ENCODE measurements at places on chromosomes 4 and X.

DNA sequence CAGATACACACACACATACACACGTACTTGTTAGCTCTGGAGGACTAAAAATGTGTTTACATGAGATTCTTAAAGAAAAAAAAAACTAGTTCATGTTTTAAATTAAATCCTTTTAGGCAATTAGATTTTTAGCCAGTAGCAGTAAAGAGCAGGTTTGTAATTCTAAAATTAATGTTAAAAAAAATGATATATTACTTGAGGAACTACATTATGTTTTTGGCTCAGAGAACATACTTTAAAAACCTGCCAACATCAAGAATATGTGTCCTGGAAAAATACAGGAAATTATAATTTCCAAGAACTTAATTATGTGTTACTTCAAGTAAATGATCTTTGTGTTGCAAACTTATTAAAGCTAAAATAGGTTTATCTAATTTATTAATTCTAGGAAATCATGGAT is 594.3 kb upstream of the PCDH7 start:
- no peak for DNase-seq

- no peak for DNase-seq
Measured at GRCh38 chrX:47218920-47219815, 687 bp downstream of the CDK16 start.

- DNase-seq, result no peak
Measured at GRCh38 chrX:1521459-1521956, 15.5 kb downstream of the P2RY8 start.

- no peak for DNase-seq
Measured at GRCh38 chrX:111869639-111870034, 6.3 kb upstream of the TRPC5OS start.

DNA sequence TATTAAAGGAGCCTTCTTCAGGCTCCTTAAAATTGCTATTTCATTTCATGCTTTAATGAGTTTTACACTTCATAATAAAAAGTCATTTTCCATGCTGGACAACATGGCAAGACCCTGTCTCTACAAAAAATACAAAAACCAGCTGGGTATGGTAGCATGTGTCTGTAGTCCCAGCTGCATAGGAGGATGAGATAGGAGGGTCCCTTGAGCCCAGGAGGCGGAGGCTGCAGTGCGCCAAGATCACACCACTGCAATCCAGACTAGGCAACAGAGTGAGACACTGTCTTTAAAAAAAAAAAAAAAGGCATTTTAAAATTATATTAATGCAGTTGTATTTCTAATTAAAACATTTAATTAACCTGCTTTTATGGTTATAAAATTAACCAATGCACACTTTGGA is 49.2 kb downstream of the PDS5A start:
- no peak for DNase-seq

GRCh38 chrX:19833034-19833677 is 54.2 kb downstream of the SH3KBP1 start:
- DNase-seq, result no peak

DNA sequence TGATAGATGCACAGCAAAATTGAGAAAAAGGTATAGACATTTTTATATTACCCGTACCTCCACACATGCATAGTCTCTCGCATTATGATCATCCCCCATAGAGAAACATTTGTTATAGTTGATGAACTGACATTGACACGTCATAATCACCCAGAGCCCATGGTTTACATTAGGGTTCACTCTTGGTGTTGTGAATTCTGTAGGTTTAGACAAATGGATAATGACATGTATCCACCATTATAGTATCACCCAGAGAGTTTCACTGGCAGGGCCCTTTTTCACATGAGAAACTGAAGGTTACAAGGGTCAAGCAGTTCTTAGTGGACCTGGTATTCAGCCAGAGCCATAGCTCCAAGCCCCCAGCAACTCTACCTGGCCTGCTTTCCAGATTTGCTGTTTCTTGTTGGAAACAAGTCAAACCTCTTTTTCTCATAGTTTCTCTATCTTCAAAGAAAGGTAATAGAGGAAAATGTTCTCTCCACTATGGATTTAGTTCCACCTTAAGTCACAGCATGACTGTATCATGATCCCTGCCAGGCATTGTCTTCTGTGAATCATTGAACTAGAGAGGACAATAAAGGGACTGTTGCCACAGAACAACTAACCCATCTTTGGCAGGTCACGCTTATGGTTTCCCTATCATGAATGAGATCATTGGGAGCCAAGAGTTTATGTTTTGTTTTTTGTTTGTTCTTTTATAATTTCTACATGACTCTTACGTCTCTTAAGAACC is 64.0 kb downstream of the HHIP start:
- DNase-seq, result no peak

DNA sequence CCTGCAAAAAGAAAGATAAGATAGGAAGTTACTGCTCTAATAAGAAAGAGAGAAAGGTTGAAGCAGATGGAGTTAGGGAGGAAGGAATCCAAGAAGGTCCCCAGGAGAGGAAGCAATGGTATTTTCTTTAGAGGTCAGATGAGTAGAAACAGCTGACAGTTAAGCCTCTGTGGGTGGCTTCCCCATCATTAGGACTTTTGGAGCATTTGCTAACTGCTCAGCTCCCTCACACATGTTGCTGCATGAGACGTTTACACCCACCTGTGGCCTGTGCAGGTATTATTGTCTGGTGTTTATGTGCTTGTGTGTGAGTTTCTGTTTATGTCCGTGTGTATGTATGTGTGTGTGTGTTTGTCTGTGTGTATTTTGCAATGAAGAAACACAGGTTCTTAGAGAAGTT is 346.8 kb downstream of the RAB28 start:
- no peak for DNase-seq

GRCh38 chrX:132489578-132490419 is 961 bp upstream of the MBNL3 start:
- DNase-seq, result no peak

GRCh38 chrX:5632061-5632614 is 596.5 kb downstream of the NLGN4X start:
- DNase-seq, result no peak

DNA sequence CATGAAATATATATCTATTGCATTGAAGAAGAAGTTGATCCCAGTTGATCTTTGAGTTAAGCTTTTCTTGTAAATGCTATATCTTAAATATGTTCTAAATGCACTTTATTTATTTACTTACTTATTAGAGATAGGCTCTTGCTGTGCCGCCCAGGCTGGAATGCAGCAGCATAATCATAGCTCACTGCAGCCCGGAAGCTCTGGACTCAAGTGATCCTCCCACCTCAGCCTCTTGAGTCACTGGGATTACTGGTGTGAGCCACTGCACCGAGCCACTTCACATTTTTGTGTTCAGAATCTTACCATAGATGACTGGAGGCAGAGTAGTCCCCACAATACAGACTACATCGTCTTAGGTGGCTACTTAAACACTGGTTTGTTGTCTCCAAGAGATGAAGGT is 324.3 kb upstream of the SLIT2 start:
- no peak for DNase-seq

GRCh38 chr4:113397114-113397701 is 347.8 kb downstream of the ANK2 start:
- DNase-seq, result no peak

GRCh38 chr4:101039367-101039766 is 308.0 kb downstream of the PPP3CA start:
- DNase-seq, result no peak

DNA sequence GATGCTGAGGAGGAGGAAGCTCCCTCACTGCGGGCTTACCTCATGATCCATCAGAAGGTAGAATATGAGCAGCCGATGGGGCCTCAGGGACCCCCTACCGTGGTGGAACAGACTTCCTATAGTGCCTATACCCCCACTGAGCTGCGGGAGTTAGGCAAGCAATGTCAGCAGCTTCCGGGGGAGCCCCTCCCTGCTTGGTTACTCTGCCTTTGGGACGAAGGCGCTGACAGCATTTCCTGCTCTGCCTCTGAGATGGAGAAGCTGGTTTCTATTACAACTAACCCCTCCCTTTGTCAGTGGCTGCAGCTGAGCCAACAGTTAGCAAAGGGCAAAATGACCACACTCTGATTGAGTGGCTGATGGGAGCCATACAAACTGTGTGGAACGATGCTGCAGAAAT is 430.7 kb downstream of the IDS start:
- DNase-seq, result no peak

GRCh38 chr4:181672751-181673150 is 570.5 kb upstream of the TENM3 start:
- no peak for DNase-seq

DNA sequence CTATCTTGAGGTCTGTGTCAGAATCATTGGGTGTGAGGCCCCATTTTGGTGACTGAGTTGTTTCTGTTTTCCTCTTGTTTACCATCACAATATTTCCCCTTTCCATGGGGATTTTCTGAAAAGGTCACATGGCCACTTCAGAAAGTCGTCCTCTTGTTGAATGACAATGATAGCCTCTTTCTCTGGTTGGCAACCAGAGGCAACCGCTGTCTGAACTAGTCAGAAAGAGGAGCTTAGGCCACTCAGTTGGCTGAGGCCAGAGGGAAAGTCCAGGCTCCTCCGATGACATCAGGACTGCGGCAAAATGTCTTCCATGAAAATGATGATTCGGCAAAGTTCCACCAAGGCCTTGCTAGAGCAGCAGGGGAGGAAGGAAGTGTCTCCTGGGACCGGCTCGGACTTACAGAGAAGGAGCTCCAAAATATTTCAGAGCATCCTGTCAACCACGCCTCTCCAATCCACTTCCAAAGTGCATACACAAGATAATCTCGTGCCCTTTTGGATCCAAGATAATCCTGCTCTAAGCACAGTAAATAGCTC is 19.1 kb upstream of the RBM47 start:
- no peak for DNase-seq

GRCh38 chrX:16963216-16963615 is 16.8 kb downstream of the REPS2 start:
- DNase-seq, result no peak

DNA sequence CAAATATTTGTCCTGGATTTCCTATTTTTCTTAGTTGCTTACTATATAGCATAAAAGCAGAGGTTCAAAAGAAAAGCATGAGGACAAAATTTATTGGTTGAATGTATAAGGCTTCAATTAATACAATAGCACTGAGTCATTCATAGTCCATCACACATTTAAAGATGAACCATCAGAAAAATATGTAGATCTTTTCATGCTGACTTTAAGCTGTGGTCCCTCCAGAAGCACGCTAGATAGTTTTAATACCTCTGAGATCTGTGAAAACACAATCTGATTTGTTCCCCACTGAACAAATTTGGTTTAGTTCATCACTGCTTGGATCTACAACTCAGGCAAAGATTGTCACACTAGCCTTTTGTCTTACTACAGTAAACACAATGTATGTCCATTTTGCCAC is 377.2 kb upstream of the ANXA10 start:
- no peak for DNase-seq

- DNase-seq, result no peak
Measured at GRCh38 chr4:140497405-140497746, 717 bp downstream of the MGAT4D start.

- no peak for DNase-seq
Measured at GRCh38 chr4:36919721-36920120, 324.8 kb upstream of the NWD2 start.

- no peak for DNase-seq
Measured at GRCh38 chrX:19964017-19964710, 26.7 kb downstream of the BCLAF3 start.

- DNase-seq, result no peak
Measured at GRCh38 chrX:146241902-146242301, 424.3 kb downstream of the SLITRK2 start.

GRCh38 chr4:85557016-85557901 is 82.3 kb downstream of the ARHGAP24 start:
- no peak for DNase-seq

GRCh38 chr4:19262467-19262866 is 989.2 kb upstream of the SLIT2 start:
- no peak for DNase-seq

- DNase-seq, result no peak
Measured at GRCh38 chr4:157882901-157883300, 289.9 kb downstream of the GASK1B start.

DNA sequence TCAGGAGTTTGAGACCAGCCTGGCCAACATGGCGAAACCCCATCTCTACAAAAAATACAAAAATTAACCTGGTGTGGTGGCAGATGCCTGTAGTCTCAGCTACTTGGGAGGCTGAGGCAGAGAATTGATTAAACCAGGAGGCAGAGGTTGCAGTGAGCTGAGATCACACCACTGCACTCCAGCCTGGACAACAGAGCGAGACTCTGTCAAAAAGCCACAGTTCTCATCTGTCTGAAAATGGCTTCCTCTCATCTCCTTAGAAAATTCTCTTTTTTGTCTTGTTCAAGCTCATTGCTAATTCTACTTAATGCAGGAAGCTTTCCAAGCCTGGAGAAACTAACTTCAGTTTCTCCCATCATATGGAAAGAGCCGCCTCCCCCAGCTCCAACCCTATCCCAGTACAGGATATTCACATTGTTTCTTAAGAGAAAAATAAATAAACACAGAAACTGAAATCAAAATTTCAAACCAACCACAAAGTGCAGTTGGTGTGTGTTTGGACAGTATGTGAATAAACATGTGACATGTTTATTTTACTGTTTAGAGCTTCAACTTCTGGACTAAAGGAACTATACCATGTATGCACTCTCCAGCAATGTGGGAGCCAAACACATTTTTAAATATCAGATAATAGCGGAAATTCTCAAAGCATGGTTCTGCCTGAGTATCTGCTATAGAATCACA is 55.0 kb upstream of the GAB1 start:
- no peak for DNase-seq

DNA sequence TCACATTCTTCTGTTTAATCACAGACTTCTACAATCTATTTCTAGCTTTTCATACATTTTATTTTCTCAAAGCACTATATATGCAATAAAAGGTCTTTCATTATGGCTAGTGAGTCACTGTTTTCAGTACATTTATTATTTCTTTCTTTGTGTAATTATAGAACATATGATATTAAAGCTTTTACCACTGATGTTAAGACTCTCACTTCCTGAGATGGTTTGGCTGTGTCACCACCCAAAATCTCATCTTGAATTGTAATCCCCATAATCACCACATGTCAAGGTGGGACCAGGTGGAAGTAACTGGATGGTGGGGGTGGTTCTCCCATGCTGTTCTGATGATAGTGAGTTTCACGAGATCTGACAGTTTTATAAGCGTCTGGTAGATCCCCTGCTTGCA is 41.9 kb downstream of the UBA6 start:
- no peak for DNase-seq

- no peak for DNase-seq
Measured at GRCh38 chr4:13535118-13535517, 9.2 kb downstream of the NKX3-2 start.

DNA sequence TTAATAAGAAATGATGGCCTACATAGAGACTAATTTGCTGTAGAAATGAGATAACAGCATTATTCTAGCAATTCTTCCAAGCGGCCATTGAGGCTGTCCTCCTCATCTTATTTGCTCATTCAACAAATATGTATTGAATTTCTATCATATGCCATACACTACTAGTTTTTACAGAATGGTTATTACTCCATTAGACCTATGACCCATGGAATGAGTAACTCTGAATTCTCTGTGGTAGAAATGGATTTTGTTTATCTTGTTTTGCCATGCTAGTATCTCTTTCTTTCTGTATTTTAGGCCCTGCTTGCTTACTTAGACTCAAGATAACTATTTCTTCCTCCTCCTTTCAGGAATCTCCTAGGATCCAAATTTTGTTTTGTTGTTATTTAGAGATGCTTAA is 103.5 kb downstream of the RPA4 start:
- DNase-seq, result no peak

GRCh38 chr4:40682290-40683101 is 52.8 kb upstream of the RBM47 start:
- DNase-seq, result no peak

GRCh38 chrX:84047339-84047738 is 140.7 kb downstream of the RPS6KA6 start:
- no peak for DNase-seq

Data from cerebellar nuclear complex (tissue), 1 donor.